ENCODE measurements at places on chromosomes 2 and 18.

GRCh38 chr2:227301523-227301922, 23.5 kb upstream of the MFF start:
- DNase-seq: no peak

- no peak for DNase-seq
These were observed 340.5 kb upstream of the KYNU start for GRCh38 chr2:142536966-142537365.

DNA sequence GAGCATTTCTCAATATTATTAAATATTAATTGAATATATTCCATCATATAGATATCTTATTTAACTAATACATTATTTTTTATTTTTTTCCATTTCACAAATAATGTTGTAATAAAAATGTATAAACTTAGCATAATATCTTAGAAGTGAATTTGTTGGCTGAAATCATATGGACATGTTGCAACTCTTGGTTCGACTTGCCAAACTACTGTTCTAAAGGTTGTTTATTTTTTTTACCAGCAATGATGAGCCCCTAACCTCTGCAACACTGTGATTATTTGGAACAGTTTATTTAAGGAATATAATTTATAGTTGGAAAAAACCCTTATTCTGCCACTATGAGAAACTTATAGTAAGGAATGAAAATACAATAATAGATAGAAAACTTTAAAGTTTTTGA, 8.8 kb upstream of the NAB1 start:
- no peak for DNase-seq

DNA sequence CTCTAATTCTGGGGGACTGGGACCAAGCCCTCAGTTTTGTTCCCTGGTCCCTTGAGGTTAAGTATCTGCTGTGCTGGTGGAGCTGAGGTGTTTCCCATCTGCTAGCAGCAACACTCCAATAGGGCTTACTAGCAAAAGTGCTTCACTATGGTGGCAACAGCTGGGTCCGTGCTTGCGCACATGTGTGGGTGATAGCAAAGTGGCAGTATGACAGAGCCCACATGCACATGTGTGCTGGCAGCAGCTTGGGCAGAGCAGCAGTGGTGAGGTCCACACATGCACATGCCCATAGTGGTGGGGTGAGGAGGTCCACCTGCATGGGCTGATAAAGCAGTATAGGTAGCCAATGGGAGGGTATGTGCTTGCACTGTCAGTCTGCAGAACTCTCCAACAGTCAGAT, 1723.7 kb downstream of the SUCLG1 start:
- DNase-seq: no peak

- DNase-seq: no peak
These were observed 94.6 kb downstream of the PLEKHM3 start for GRCh38 chr2:207930747-207931146.

DNA sequence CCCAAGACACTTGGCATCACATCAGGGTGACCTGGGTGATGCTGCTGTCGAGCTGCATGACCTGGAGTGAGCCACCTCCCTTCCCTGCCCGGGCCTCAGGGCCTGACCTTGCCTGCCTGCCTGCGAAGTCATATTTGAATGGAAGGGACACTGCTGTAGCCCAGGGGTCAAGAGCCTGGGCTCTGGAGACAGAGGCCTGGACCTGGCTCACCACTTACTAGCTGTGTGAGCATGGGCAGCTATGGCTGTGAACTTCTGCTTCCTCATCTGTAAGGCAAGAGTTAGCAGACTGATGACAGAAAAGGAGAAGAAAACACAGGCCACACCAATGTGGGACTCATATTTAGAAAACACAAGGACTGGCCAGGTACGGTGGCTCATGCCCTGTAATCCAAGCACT, 118.7 kb downstream of the ZFP36L2 start:
- no peak for DNase-seq

GRCh38 chr2:100197631-100198153, 55.3 kb upstream of the AFF3 start:
- no peak for DNase-seq
